ENCODE measurements at places on chromosomes 2 and 18. TPM values are rescaled to one million over a fixed set of nuclear protein-coding genes. Genes with fewer than 3 reads are reported as not detected.

DNA sequence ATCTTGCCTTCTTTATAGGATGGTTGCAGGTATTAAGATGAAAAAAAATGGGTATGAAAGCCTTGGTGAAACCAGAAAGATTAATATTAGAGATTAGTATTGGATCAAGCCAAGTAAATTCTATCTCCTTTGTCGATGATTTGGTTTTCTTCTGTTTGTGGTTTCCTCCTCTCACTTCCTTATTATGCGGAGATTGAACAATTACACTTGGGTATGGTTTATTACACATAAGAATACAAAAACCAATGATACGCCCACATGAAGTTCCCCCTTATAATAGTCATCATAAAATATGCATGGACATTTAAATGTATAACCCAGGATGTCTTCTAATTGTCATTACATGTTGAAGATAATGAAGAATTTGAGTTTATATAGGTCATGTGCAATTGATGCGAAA is 4.9 kb downstream of the LTBP1 start:
- DNase-seq, result no peak
- H3K4me3 ChIP-seq, result no peak overlapping the region
- H3K27ac ChIP-seq, result no peak overlapping the region
- H3K36me3 ChIP-seq, result no peaks in the 10 kb centered on the region
- H3K27me3 ChIP-seq, result no peaks in the 10 kb centered on the region
- H3K4me1 ChIP-seq, result no peaks in the 10 kb centered on the region

- DNase-seq, result no peak
- H3K4me3 ChIP-seq, result no peak overlapping the region
Observed at GRCh38 chr18:73274812-73275621, 407.2 kb upstream of the NETO1 start.

GRCh38 chr2:234996069-234996940 is 44.5 kb downstream of the SH3BP4 start:
- H3K4me1 ChIP-seq, result no peaks in the 10 kb centered on the region
- H3K27ac ChIP-seq, result no peak overlapping the region
- H3K4me3 ChIP-seq, result no peak overlapping the region
- H3K27me3 ChIP-seq, result no peaks in the 10 kb centered on the region
- no peaks in the 10 kb centered on the region for H3K36me3 ChIP-seq

DNA sequence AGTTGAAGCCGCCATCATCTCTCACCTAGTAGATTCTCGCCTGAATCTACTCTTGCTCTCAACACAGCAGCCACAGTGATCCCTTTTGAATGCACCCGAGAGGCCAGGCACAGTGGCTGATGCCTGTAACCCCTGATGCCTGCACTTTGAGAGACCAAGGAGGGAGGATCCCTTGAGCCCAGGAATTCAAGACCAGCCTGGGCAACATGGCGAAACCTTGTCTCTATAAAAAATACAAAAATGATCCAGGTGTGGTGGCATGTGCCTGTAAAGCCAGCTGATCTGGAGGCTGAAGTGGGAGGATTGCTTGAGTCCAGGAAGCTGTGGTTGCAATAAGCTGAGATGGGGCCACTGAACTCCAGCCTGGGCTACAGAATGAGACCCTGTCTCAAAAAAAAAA is 60.3 kb upstream of the EML4 start:
- no peaks in the 10 kb centered on the region for H3K4me1 ChIP-seq
- no peak overlapping the region for H3K27ac ChIP-seq
- H3K4me3 ChIP-seq, result no peak overlapping the region
- H3K27me3 ChIP-seq, result no peaks in the 10 kb centered on the region

- no peak for DNase-seq
- no peaks in the 10 kb centered on the region for H3K4me1 ChIP-seq
- no peak overlapping the region for H3K4me3 ChIP-seq
- no peaks in the 10 kb centered on the region for H3K36me3 ChIP-seq
- H3K27ac ChIP-seq, result no peak overlapping the region
- no peaks in the 10 kb centered on the region for H3K27me3 ChIP-seq
Observed at GRCh38 chr2:144745424-144745823, 225.5 kb upstream of the ZEB2 start.

DNA sequence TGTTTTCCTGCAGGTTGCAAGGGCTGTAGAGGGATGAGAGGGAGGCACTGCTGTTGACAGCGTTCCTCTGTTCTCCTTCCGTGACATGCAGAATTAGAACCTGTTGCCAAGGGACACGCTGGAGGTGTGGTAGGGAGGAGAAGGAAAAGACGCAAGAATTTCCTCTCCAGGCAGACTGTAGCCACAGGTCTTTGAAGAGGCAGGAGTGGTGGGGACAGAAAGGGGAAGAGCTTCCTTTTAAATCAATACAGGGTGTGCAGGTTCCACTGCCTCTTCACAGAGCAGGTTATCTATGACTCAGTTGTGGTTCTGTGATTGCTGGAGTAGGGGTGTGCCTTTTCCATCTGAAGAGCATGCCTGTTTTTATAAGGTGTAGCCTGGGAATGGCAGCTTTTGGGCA is 133.0 kb downstream of the WDSUB1 start:
- DNase-seq, result no peak
- H3K4me3 ChIP-seq, result no peak overlapping the region
- no peaks in the 10 kb centered on the region for H3K4me1 ChIP-seq

DNA sequence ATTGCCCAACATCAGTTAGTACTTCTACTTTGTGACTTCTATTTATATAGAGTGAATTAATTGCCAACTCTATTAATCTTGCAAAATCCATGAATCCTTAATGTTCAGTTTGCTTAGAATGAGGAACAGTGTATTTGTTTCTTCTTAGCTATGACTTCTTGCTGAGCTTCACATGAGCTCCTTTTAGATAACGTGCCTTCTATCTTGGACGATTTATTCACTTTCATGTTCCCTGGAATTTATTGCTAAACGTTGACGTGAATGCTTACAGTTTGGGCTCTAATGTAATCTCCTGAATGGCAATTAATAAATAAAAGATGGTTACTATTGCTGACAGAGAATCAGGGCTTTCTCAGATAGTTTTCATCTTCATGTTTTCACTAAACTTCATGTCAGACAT is 384.5 kb upstream of the NRP2 start:
- DNase-seq, result no peak
- no peaks in the 10 kb centered on the region for H3K36me3 ChIP-seq
- H3K4me3 ChIP-seq, result no peak overlapping the region
- no peaks in the 10 kb centered on the region for H3K4me1 ChIP-seq
- H3K27ac ChIP-seq, result no peak overlapping the region

DNA sequence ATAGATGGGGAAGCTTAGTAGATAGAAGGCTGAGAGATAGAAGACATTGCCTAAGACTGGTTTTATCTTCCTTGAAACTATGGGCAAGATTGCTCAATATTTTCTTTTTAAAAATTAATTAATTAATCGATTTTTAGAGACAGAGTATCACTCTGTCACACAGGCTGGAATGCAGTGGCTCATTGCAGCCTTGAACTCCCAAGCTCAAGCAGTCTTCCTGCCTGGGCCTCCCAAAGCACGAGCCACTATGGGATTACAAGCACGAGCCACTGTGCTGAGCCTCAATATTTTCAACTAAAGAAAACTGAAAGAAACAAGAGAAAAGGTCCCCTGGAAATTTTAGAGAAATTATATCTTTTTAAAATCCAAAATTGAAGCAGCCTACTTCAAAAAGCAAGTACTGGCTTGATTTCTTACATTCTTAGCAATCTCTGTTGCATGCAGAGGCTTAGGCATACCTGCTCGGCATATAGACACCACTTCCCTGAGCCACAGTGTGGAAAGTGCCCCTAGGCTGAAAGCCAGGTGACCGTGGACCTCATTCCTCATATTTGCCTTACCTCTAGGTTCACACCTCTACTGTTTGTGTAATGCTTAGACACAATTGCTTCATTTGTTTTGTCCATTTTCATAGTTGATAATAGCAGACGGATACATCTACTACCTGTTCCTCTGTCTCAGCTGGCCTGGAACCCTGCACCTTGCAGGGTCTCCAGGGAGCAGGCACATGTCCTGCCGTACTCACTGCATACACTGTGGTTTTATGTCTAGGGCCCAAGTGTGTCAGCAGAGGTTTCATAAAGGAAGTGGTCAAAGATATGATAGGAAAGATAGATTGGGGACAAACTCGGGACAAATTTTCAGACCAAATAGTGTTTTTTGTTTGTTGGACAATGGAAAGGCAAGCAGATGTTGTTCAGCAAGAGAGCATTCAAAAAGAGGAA is 166.5 kb upstream of the ALPP start:
- H3K4me3 ChIP-seq, result no peak overlapping the region
- H3K27me3 ChIP-seq, result no peaks in the 10 kb centered on the region
- no peaks in the 10 kb centered on the region for H3K4me1 ChIP-seq

DNA sequence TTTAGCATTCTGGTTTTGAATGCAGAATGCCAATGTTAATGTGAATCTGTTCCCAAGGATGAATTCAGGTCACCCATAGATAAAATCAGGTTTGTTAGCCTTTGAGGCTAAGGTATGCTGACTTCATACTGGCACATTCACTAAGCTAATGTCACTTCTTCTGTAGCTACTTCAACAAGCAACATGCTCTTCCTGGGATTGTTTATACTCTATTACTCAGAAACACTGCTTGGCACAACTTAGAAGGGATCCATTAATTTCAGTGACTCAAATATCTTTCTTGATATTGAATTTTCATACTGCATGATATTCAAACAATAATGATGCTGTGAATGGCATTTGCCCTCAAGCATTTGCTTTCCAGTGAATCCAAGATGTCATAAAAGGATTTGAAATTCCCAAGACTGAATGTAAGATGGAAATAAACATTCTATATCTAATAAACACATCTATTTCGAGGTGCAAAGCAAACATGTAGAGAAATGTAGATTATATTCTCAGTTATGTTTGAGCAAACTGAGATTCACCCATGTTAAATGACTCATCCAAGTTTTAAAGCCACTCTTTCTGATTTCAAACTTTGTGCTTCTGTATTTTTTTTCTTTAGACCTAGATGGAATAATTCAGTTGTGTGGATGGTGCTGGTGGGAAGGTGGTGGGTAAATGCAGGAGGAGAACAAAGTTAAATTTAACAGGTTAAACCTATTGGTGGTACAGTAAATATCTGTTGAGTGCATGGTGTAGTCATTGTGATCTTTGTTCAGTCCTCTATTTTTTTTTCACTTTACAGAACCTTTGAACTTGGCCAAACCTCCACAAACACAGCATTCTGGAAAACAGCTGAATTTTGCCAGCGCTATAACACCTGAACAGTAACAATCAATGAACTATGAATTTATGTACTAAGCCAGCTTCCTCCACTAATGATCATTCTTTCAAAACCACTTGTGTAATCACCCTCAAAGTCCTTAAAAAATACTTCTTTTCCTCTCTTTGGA is 162.1 kb upstream of the XIRP2 start:
- no peaks in the 10 kb centered on the region for H3K4me1 ChIP-seq
- DNase-seq, result no peak
- H3K36me3 ChIP-seq, result no peaks in the 10 kb centered on the region
- H3K4me3 ChIP-seq, result no peak overlapping the region

GRCh38 chr2:150109028-150109427 is 378.4 kb downstream of the RND3 start:
- H3K27me3 ChIP-seq, result no peaks in the 10 kb centered on the region
- no peaks in the 10 kb centered on the region for H3K4me1 ChIP-seq
- DNase-seq, result no peak
- H3K36me3 ChIP-seq, result no peaks in the 10 kb centered on the region
- H3K4me3 ChIP-seq, result no peak overlapping the region

GRCh38 chr2:123162400-123163016 is 862.6 kb upstream of the CNTNAP5 start:
- H3K27me3 ChIP-seq, result no peaks in the 10 kb centered on the region
- H3K27ac ChIP-seq, result no peak overlapping the region
- H3K4me3 ChIP-seq, result no peak overlapping the region
- H3K4me1 ChIP-seq, result no peaks in the 10 kb centered on the region

DNA sequence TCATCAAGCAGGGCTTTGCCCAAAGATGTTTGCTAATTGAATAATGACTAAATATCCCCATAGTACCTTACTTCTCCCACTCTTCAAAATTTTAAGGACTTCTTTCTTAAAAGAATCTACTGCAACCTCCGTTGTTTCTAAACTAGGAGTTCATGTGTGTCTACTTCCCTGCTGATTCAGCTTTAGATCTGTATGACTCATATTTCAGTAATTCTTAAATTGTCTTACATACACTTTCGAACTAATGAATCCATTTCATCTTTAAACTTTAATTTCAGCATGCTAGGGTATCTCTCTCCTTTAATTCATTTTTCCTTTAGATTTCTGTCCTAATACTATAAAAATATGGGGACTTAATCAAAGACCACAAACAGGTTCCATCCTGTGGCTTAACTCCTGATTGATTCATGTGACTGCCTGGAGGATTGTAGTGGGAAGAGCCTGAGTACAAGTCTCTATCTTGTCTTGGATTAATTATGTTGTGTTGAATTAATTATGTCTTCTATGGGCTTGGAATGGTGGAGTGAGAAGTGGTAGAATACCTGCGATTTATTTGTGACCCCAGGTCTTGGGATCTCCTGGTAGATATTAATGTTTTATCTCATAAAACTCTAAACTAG is 24.9 kb upstream of the COL5A2 start:
- no peak overlapping the region for H3K4me3 ChIP-seq
- no peaks in the 10 kb centered on the region for H3K36me3 ChIP-seq
- H3K4me1 ChIP-seq, result no peaks in the 10 kb centered on the region
- no peaks in the 10 kb centered on the region for H3K27me3 ChIP-seq
- DNase-seq, result no peak
- no peak overlapping the region for H3K27ac ChIP-seq

DNA sequence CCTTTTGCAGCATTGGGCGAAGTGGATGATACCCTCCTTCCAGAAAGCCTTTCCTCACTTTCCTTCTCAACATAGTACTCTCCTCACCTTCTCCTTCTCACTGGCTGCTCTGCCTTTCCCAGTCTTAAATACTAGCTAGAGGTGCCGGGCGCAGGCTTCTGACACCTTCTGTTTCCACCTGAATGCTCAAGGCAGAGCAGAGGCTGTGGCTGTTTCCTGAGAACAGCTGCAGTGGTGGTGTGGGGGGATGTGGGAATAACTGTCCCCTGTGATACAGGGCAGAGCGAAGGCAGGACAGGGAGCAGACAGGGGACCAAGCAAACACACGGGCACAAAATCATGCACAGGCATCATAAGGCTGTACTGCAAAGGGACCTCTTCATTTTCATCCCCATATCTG is 303.1 kb downstream of the SS18 start:
- no peak overlapping the region for H3K4me3 ChIP-seq
- no peak overlapping the region for H3K27ac ChIP-seq
- no peaks in the 10 kb centered on the region for H3K27me3 ChIP-seq
- no peaks in the 10 kb centered on the region for H3K4me1 ChIP-seq

DNA sequence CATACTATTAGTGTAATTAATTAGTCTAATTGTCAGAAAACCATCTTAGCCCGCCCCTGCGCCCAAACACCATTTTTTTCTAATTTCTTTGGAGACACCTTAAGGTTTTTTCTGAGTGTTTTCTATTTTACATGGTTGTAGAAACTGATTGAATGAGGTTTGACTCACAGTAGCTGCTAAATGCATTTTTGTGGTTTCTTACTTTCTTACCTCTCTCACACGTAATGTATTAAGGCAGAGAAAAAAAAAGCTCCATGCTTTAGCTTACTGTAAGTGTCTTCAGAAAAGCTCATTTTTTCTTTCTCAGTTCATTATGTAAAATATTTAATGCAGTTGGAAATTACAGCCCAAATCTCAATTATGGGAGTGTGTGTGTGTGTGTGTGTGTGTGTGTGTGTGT is 548.5 kb upstream of the LRRTM4 start:
- no peak for DNase-seq
- H3K4me1 ChIP-seq, result no peaks in the 10 kb centered on the region
- H3K27me3 ChIP-seq, result no peaks in the 10 kb centered on the region

- H3K27me3 ChIP-seq, result no peaks in the 10 kb centered on the region
- H3K4me1 ChIP-seq, result no peaks in the 10 kb centered on the region
- no peaks in the 10 kb centered on the region for H3K36me3 ChIP-seq
Observed at GRCh38 chr2:215680605-215681598, 245.0 kb upstream of the FN1 start.

The CD8B2 gene
- 0.09 TPM for total RNA-seq

The FSHR gene
- not detected for total RNA-seq

The TFCP2L1 gene
- 1.7 TPM for total RNA-seq

The MREG gene
- total RNA-seq, result 1.6 TPM

The COMMD1 gene
- 39.6 TPM for total RNA-seq

The LOXHD1 gene
- 1.0 TPM for total RNA-seq
